ENCODE measurements at places on chromosomes 12 and 14. TPM values are rescaled to one million over a fixed set of nuclear protein-coding genes. Genes with fewer than 3 reads are reported as not detected.

The GLI1 gene
- 11.2 TPM for polyA plus RNA-seq

- no peak for DNase-seq
These were observed 9.2 kb upstream of the MMP17 start for GRCh38 chr12:131818821-131819585.

- DNase-seq: no peak
These were observed 2.3 kb downstream of the OTUB2 start for GRCh38 chr14:94028450-94028826.

- no peak for DNase-seq
These were observed 14.2 kb upstream of the PPP1R1A start for GRCh38 chr12:54602661-54603060.

DNA sequence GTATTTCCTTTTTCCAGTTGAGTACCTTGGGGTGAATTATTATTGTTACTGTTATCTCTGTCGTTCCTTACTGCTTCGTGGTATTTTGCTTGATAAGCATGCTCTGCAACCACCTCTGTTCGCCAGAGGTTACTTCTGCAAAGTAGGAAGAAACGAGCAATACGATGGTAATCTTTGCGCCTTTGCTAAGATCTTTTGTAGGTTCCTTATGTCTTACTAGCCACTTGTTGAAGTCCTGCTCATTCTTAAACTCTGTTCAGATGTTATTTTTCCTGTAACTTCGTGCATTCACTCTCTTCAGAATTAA lies 729 bp upstream of the M6PR start:
- no peak for DNase-seq

The TBPL2 gene
- polyA plus RNA-seq: 0.15 TPM

The AMN gene
- polyA plus RNA-seq: 0.16 TPM

DNA sequence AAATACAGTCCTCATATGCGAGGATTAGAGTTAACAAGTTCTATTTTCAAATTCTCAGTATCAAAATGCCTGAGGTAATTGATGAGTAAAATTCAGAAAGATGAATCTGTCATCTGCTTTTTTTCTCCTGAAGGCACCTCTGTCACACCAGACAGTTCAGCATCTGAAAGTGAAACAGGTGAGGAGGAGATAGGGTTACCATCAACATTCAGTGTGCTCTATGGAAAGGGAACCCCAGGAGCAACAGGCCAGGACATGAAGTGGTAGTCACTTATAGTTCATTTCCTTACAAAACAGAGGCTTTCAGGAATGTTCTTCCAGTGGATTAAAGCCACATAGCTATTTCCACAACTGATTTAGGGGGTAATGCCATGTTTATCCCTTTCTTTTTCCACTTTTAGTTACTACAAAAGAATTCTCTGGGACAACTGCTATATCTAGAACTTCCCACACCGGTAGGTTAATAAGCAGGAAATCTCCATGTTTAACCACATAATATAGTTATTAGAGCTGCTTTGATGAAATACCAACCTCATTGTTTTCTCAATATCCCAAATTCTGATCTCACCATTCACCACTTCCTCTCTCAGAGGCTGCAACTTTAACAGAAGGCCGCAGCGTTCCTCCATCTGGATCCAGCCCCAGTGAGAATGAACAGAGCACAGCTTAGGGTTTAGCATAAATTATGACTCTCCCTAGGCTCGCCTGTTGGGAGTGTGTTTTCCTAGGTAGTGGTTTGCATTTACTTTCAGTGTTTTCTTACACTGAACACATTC lies 177.0 kb upstream of the CNTN1 start:
- DNase-seq: no peak

- DNase-seq: no peak
These were observed 3.8 kb downstream of the TRAF3 start for GRCh38 chr14:102781063-102781462.

DNA sequence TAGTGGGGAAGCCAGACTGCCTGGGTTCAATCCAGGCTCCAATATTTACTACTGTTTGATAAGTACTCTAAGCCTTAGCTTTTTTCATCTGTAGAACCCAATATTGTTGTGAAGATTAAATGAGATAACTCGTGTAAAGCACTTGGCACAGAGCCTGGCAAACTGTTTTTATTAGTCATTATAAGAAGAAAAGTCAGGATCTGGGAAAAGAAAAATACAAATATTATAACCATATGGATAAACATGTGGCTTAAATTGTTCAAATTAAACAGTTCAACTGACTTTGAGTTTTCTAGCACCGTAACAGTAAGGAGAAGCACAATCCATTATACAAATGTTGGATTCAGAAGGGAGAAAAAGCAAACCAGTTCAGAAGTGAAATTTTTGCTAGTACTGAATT lies 22.0 kb upstream of the CDK17 start:
- no peak for DNase-seq

DNA sequence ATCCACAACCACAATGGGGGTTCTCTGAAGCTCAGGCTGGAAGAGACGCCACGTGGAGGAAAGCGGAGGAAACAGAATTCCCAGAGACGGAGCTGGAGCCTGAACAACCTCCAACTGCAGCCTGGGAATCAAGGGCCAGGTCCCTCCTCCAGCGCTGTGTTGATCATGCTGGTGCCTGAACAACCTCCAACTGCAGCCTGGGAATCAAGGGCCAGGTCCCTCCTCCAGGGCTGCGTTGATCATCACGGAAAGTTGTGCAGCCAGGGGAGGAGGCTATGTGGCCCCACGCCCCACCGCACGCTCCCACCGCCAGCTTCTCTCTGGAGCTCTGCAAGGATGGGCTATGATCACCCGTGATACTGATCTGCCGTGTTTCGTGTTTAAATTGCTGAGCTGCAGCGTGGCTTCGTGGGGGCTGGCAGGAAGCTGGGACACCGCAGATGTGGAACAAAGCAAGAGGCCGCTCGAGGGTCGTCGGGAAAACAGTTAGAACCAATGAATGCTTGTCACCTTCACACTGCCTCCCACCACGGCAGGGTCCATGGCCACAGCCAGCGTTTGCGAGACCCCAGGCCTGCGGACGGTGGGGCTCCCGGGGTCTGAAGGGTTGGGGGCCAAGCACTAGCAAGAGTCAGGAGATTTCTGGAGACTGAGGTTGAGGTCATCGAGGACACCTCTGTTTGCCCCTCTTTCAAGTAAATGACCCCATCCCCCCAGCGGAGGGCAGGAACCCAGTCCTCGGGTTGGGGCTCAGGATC lies 51.8 kb upstream of the FBRSL1 start:
- no peak for DNase-seq

DNA sequence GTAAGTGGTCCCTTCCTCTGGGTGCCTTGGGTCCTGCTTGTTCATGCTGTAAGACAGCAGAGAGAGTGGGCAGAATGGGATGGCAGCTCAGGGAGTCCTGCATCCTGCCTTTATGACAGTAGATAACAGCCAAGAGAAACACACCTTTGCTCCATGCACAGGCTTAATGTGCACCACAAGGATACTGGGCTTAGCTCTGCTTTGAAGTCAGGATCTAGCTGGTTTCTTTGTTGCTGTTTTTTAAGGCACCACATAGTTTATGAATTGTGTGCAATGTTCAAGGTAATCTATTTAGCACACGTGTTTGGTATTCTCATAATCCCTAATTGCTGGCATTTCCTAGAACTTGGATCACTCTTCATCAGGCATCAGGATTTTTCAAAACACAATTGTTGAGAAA lies 239.5 kb upstream of the DCN start:
- no peak for DNase-seq

DNA sequence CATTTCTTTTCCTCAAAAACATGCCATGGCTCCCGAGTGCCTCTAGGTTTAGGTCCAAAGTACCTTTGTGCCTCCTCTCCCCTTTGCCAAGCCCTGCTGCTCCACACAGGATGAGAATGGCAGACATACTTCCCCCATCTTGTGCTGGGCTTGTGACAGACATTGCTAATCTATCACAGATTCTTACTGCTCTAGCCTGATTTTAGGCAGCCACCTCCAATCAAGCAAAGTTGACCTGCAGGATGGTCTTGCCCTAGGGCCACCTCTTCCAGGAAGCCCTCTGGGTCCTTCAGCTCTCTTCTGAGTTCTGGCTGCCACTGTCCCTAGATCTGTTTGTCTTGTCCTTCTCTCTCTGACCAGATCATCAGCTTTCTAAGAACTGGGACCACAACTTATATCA lies 20.5 kb downstream of the FOXN4 start:
- DNase-seq: no peak

GRCh38 chr12:1630133-1630826 lies 1.2 kb downstream of the WNT5B start:
- DNase-seq: no peak

DNA sequence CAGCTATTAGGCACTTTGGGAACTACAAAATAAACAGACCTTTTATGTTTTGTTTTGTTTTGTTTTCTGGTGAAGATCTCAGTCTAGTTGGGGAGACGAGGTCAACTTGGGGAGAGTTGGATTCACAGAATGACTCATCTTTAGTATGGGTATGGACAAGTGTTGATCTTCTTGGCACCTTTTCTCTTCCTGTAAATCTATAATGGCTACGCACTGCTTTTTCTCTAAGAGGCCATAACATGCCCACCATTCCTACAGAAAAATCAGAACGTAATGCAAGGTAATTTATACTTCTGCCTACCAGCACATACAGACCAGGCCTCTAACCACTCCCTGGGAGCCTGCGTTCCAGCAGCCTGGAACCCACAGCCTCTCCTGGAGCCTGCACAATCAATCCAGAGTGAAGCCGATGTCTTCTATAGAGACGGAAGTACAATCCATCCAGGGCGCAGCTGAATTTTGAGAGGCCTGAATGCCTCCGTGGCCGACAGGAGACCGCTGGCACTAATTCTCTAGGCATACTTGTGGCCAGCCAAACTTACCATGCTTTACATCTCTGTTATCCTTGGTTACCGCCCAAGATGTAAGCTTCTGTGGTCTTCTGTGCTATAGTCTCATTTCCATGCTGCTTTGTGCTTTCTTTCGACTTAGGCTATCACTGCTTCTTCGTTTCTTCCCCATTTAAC lies 717 bp downstream of the PPHLN1 start:
- no peak for DNase-seq

The CMAS gene
- 28.0 TPM for polyA plus RNA-seq

GRCh38 chr14:69559581-69560011 lies 15.1 kb downstream of the CCDC177 start:
- DNase-seq: no peak

The NRIP2 gene
- polyA plus RNA-seq: 6.2 TPM

The A2ML1 gene
- polyA plus RNA-seq: 0.14 TPM

The CYP46A1 gene
- polyA plus RNA-seq: 4.7 TPM

The FOXN4 gene
- 0.15 TPM for polyA plus RNA-seq

DNA sequence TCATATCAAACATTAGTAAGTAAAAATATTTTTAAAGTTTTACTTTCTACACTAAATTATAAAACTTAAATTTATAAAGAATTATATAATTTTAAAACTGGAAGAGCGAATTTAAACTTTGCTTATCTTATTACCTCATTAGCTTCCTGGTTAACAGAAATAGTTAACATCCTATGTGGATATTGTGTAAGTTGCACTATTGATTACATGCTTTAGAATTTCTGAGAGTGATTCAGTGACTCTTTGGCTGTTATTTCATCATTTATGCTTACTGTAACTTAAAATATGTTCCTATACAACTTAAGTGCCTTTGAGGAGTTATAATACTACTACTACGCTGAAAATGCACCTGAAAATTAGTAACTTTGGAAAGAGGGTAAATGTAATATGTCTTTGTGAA lies 101.4 kb downstream of the FOXA1 start:
- no peak for DNase-seq

The NEMP1 gene
- 17.3 TPM for polyA plus RNA-seq

GRCh38 chr12:18753481-18754123 lies 15.7 kb downstream of the CAPZA3 start:
- no peak for DNase-seq

The LDHB gene
- 734 TPM for polyA plus RNA-seq

DNA sequence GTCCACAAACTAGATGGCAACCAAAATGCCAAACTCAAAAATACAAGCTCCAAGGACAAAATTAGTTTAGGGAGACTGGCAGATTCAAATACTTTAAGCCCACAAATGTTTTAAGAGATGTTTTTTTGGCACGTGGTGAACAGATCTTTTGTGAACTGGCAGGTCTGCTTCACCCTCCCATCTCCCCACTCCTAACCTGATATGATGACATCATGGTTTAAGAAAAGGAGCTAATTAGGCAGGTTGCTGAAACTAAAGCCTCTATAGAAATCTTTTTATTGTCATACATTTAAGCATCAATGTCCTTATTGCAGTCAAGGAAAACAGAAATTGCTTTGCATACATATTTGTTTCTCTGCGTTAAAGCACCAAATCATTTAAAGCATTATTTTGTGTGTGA lies 5.8 kb downstream of the LRIG3 start:
- no peak for DNase-seq

DNA sequence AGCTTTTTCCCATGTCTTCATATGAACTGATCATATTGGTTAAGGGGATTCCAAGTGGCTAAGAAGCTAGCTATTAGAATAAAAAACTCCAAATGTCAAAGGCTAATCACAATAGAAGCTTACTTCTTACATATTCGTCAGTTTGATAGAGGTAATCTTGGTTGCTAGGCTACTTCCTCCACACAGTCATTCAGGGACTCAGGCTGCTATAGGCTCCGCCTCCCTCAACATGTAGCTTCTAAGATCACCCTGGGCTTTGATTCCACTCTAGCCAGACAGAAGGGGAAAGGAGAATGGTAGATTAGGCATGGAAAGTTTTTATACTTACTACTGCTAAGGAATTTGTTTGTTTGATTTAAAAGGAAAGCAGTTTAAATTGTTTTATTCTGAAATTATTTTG lies 207.9 kb downstream of the EFCAB11 start:
- DNase-seq: no peak

DNA sequence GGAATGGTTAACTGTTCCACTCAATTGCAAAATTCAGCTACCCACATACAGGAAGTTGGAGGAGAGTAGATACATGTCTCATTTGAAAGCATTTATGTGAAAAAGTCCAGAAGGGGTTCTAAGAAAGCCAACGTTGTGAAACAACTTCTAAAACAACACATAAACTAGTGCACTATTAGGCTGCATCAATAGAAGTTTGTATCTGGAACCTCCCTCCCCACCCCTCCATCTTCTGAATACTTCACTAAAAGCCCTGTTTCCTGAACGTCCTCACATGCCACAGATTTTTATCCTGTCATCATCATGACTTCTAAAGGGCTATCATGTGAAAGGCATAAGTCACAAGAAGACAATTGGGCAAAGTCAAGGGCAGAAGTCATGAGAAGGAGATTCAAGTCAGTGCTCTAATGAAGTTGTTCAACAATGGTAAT lies 5.5 kb downstream of the KRT79 start:
- no peak for DNase-seq

GRCh38 chr12:122989225-122989839 lies 8.9 kb downstream of the ARL6IP4 start:
- no peak for DNase-seq
